ENCODE measurements at places on chromosomes 1 and 21. TPM values are rescaled to one million over a fixed set of nuclear protein-coding genes. Genes with fewer than 3 reads are reported as not detected.
A peak's percentile ranks its signal among the peaks of the same experiment; 100 is the strongest.

GRCh38 chr1:62784509-62785365 is 805 bp downstream of the ATG4C start:
- no peak for DNase-seq

- no peak for DNase-seq
Measured at GRCh38 chr1:202765721-202766120, 42.5 kb downstream of the KDM5B start.

DNA sequence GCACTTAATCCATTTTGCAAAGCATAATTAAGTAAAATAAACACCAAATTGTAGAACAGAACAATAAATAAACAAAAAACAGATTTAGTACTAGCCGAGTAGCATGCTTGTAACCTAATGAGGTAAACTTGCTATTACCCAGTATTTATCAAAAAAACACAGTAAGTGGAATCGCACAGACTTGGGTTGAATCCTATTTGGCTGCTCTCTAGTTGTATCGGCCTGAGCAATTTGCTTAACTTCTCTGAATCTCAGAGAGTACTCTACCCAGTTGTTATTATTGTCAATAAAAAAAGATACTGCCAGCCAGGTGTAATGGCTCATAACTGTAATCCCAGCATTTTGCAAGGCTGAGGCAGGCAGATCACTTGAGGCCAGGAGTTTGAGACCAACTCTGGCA is 664.3 kb downstream of the ADGRL2 start:
- DNase-seq = no peak

- DNase-seq = no peak
Measured at GRCh38 chr21:44063151-44063912, 43.9 kb upstream of the PWP2 start.

DNA sequence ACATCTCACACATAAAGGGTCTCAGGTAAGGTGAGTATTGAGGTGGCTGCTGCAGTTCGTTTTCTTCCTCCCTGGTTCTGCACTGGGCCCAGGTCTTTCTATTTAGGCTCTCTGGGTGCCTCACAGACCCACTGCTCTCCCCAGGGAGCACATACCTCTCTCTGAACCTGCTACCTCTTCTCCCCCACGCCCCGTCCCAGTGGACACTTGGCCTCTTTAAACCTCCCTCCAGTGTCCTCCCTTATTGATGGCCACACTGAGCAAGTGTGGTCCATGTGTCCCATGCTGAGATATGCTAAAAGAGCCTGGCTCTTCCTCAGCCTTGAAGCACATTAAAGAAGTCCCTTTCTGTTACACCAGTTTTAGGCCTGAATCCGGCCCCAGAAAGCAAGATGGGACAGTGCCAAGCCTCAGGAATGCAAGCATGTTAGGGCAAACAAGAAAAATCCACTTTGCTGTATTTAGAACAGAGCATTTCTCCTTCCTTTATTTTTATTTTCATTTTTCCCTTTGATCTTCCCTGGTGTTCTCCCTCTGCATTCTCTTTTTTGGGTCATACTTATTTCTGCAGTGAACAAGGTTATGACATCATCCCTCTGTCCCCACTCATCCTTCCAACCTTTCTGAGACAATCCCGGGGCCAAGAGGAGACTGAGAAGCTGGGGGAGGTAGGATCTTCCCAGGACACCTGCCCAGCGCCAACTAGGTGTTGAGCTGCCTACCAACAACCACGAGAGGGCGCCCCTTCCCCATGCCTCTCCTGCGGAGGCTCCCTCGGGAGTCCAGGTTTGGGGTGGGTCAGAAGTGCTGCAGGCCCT is 5.0 kb upstream of the CHI3L2 start:
- peak; percentile 56 for DNase-seq

- DNase-seq = no peak
Measured at GRCh38 chr1:172640111-172640510, 18.8 kb upstream of the FASLG start.

- no peak for DNase-seq
Measured at GRCh38 chr1:29210278-29211085, 20.3 kb downstream of the MECR start.

GRCh38 chr1:232486454-232487207 is 143.3 kb downstream of the SIPA1L2 start:
- DNase-seq = no peak

DNA sequence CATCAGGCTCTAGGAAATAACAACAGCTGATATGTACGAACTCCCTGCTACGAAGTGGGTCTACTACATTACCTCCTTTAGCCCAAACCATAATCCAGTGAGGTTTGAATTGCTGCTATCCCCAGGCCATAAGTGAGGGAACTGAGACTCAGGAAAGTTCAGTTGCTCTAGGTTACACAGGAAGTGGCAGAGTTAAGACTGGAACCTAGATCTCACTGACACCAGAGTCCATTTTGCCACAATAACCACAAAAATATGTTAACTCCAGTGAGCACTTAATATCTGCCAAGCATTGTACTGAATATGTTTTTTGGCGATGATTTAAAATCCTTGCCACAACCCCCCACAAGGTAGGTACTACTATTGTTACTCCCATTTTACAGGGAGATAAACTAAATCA is 8.9 kb upstream of the TADA1 start:
- no peak for DNase-seq

- no peak for DNase-seq
Measured at GRCh38 chr1:6121651-6122370, 58.3 kb downstream of the CHD5 start.

- no peak for DNase-seq
Measured at GRCh38 chr1:61568460-61569302, 156.3 kb downstream of the TM2D1 start.

DNA sequence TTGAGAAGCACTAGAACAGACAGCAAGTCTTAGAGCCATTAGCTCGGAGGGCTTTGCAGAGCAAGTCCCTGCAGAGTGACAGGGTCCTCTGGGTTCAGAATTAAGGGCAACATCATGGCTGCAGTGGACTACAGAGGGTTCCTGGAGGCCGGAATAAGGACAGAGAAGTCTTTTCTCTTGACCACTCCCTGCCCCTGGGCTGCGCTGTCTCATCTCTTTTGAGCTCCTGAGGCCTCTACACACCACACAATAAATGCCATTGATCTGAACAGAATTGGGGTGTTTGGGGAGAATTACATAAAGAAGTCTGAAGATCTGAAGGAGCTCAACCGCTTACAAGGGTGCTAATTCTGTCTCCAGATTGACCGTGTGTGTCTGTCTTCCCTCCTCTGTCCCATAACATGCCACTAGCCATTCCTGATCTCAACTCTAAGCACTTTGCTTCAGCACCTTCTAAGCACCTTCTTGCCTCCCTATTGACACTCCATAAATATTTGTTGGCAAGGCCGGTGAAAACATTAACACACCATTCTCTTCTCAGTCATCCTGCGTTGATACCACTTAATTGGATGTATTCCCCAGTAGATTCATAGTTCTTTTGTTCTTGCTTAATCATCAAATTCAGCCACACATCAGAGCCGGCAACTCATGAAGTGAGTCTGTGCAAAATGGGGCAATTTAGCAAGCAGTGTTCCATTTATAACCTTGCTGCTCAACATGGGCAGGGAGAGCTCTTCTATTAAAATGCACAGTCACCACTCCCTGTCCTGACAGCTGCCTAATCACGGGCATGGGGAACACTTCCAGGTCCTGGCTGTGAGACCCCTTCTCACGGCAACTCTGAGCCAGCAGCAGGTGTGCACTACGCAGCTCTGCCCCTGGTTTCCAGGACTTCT is 49.7 kb downstream of the NMNAT2 start:
- DNase-seq = no peak

DNA sequence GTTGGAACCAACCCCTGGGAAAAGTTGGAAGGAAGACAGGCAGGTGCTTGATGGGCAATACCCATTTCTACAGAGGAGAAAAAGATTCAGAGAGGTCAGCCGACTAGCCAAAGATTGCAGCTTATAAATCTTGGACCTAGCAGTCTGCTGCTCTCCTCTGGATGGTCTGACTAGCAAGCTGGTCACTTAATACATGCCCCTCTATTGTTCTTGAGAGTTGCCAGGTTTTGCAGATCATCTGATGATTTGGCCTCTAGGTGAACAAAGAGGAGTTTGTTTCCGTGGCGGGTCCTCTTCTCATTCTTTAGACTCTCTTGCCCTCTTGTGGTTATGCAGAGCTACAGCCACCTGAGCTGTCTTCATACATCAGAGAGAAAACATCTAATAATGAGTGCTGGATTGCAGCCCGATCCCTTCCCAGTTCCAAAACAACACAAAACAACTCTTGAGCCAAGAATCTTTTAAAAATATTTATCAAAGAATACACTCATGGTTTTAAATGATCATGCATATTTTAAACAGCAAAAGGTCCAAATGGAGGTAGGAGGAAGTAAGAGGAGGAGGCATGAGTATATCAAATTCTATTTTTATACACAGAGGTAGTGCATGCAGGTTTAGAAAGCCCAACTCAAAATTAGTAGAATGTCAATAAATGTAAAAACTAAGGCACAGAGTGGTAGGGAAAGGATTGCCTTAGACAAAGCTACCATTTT is 115.7 kb downstream of the SLC30A10 start:
- DNase-seq = peak; percentile 27

DNA sequence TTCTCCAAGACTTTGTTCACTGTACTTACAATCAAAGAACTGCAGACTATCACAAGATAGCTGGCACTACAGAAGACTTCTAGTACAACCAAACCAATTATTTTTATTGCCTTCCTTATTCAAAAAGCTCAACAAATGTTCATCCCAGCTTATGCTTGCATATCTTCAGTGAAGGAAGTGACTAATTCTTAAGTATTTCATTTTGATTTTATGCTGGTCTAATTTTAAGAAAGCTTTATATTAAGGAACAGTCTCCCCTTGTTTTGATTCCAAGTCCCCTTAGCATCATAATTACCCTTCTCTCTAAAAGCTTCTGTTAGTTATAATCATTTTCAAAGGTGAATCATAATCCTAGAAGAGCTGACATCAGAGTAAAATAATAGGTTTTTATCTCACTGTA is 132.9 kb downstream of the LRRIQ3 start:
- DNase-seq = no peak

DNA sequence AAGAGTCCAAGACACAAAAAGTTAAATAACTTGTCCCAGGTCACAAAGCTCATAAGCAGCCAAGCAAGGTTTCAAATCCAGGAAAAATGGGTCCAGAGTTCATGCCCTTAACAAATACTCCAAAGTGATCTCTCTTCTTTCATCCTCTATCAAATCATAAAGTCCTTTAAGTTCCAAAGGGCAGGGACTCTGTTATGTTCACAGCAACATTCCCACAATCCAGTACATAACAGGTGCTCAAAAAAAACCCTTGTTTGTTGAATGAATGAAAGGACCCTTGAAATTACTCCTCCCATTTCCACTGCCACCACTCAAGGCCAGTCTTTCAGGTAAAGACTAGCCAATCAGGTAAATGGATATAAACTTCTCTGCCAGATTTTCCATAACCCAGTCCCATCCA is 2.7 kb downstream of the ABL2 start:
- no peak for DNase-seq

- peak; percentile 46 for DNase-seq
Measured at GRCh38 chr1:30856260-30856790, 52.2 kb downstream of the SDC3 start.

- DNase-seq = no peak
Measured at GRCh38 chr1:195335541-195335940, 1272.7 kb downstream of the KCNT2 start.

GRCh38 chr1:246459221-246459620 is 47.9 kb downstream of the SMYD3 start:
- DNase-seq = no peak

GRCh38 chr1:89311757-89312156 is 39.1 kb upstream of the GBP5 start:
- no peak for DNase-seq

DNA sequence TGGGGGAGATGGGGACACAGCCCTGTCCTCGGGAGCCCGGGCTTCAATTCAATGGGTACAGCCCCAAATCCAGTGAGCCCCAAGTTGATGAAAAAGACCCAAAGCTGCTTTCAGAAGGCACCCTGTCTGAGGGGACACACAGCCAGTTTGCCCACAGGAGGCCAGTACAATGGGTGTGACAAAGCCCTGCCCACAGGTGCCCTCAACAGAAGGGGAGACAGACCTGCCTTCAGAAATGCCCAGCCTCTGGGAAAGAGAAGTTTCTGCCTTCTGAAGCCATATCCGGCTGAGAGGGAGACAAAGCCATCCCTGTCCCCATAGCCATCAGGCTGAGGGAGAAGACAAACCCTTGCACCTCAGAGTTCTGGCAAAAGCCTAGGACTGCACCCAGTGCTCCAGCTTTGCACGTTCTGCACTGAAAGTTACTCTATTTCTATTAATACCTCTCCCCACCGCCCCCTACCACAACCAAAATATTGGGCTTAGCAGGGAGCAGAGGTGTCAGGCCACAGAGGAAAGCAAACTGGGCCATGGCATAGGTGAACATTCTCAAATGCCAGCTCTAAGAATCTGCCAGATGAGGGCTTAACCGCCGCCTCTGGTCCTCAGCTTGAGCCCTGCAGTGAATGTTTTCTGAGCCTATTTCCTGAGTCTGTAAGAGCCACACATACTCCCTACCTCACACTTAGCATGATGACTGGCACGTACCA is 18.0 kb upstream of the PTAFR start:
- no peak for DNase-seq

DNA sequence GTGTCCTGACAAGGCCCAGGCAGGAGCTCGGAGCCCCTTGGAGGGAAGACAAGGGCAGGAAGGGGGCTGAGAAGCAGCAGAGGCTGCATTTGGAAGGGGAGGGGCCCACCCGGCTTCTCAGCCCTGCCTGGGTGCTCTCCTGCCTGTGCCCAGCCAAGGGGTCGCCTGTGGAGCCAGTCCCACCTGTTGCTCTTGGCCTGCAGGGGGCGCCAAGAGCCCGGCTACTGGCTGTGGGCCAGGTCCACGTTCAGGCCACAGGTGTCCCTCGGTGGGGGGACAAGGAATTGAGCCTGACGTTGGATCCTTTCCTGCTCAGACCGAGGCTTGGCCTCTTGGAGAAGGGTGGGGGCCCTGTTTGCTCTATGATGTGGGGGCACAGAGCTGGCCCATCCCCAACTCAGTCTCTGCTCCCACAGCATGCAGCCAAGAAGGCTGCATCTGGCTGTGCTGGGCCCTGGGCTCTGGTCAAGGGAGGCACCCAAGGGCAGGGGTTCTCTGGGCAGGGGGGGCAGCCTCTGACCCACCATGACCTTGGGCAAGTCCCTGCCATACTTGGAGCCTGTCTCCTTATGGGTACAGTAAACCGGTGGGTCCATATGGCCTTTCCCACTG is 10.9 kb downstream of the WNT4 start:
- no peak for DNase-seq

DNA sequence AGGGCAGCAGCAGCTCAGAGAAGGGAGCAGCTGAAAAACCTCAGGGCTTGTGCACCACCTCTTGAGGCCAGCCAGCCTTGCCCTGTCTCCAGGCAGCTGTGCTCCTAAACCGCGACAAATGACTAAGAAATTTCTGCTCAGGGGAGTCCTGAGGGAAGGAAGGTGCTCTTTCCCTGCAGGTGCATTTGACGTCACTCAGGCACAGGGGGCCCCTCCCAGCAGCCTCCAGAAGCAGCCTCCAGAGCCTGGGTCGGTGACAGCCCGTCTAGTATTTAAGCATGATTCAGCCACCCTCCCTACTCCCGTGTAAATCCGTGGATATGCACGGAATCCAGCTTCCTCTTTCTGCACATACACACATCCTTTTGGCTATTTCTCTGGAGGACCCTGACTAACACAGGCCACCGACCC is 560.5 kb downstream of the KIF26B start:
- DNase-seq = no peak

Gene LYPD8
- 11.2 TPM for total RNA-seq

Gene ST6GALNAC3
- total RNA-seq = 22.0 TPM

Gene CSMD2
- total RNA-seq = 21.1 TPM

Gene HCN3
- total RNA-seq = 11.8 TPM

Gene AURKAIP1
- 120 TPM for total RNA-seq
